Mammary epithelial cell (primary cell): ENCODE measurements at places on chromosomes 16 and 17. TPM values are rescaled to one million over a fixed set of nuclear protein-coding genes. Genes with fewer than 3 reads are reported as not detected.

PRSS22 gene
- 12.3 TPM for total RNA-seq

DNA sequence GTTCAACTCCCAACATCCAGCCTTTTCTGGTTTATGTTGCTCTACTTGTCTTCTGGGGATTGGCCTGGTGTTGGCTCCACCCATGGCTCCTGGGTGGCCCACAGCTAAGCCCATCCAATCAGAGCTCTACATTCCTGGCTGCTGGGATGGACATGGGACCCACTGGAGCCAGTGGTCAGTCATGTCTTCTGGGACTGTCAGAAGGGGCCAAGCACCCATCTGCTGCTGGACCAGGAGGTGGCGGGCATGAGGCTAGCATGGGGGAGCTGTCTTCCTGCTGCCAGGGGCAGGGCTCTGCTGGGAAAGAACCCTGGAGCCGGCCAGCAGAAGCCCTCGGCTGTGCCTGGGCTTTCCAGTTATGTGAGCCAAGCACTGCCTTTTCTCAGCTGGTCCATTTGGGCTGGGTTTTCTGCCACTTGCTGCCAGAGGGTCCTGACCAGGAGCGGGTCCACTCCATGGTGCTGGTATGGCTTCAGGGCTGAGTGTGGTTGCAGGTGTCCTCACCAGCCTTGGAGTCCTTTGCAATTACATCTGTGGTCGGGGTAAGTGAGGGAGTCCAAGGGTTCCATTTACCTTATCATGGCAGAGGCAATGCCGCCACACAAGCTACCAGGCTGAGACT, 17.4 kb upstream of the ZNF469 start:
- no peak for DNase-seq

DNA sequence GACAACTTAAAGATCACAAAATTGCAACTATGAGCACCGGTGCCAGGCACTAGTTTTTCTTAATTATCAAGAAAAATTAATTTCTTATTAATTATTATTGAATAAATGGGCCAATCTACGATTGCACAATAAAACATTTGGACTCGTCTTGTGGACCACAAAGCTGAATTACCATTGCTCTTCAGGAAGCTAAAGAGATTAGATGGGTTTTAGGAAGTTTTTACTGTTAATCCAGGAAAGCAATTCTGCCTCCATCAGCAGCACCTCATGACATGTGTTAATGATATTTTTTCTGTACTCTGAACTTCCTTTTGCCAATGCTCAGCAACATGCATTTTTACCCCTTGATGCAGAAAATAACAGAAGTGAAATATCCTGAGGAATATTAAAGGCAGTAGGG, 37.9 kb downstream of the HS3ST3A1 start:
- DNase-seq: no peak

HMOX2 gene
- total RNA-seq: 70.4 and 98.4 TPM in 2 replicates

DNA sequence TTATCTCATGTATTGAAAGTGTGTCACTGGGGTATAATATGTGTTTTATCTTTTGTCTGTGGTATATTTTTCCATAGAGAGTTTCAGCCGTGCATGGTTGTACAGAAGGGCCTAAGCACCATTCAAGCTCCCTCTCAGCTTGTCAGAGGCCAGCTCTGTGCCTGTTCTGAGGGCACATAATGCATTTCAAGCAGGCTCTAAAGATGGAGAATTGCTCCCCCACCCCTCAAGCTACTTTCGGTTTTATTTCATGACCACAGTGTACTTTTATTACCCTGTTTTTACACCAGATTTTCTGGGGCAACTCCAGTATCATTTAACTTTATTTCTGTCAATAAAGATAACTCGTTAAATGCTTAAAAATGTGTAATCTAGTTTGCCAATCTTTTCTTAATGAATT, 131.7 kb downstream of the SHISA6 start:
- DNase-seq: no peak

- no peak for DNase-seq
Measured at GRCh38 chr16:24524855-24525677, 14.3 kb upstream of the RBBP6 start.
